ENCODE measurements at places on chromosomes 4 and X. TPM values are rescaled to one million over a fixed set of nuclear protein-coding genes. Genes with fewer than 3 reads are reported as not detected.
A peak's percentile ranks its signal among the peaks of the same experiment; 100 is the strongest.

- H3K27me3 ChIP-seq: peaks cover 37% of the 10 kb centered on the region
- H3K27ac ChIP-seq: no peak overlapping the region
- H3K4me1 ChIP-seq: peaks cover 2% of the 10 kb centered on the region
- H3K36me3 ChIP-seq: no peaks in the 10 kb centered on the region
- no peak for DNase-seq
- no peak overlapping the region for H3K4me3 ChIP-seq
Measured at GRCh38 chr4:7382634-7383014, 52.1 kb downstream of the PSAPL1 start.

- H3K4me3 ChIP-seq: no peak overlapping the region
- peaks cover 11% of the 10 kb centered on the region for H3K4me1 ChIP-seq
- no peak for DNase-seq
- peaks cover 5% of the 10 kb centered on the region for H3K36me3 ChIP-seq
- H3K27me3 ChIP-seq: no peaks in the 10 kb centered on the region
Measured at GRCh38 chrX:107107459-107107858, 11.2 kb downstream of the RBM41 start.

GRCh38 chr4:88147799-88148217 lies 10.6 kb downstream of the ABCG2 start:
- no peak overlapping the region for H3K4me3 ChIP-seq
- no peak overlapping the region for H3K27ac ChIP-seq
- H3K4me1 ChIP-seq: no peaks in the 10 kb centered on the region
- no peaks in the 10 kb centered on the region for H3K27me3 ChIP-seq
- no peak for DNase-seq

DNA sequence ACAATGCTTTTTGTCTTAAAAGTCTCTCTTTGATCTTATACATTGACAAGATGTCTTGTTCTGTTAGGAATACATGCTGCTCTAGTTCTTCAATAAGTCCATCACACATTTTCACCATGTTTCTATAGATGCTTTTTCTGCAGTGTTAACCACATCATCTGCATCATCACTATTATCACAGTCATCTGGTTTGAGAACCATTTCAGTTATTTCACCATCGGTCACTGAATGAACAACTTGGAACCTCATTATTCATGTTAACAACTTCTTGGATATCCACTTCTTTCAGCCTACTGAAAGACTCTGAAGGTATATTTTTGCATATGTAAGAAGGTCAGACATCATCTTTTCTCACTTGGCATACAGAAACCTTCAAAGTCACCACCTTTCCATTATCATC lies 975.2 kb downstream of the STIM2 start:
- no peak overlapping the region for H3K27ac ChIP-seq
- H3K27me3 ChIP-seq: no peaks in the 10 kb centered on the region
- no peak for DNase-seq

DNA sequence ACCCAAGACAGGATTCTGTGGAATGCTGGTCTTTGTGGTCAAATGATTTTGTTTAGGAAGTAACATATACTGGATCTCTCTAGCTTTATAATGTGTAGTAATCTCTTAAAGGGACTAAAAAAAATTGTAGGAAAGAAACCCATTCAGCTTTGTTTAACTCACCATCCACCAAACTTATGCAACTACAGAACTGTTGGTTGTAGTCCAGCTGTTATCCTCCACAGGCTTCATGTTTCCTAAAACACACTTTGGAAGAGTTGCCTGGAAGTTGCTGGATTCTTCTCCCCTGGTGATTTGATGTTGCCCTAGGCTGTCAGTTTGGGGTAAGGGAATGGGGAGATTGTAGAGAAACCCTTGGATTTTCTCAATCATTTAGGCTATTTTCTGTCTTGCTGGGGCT lies 89.3 kb downstream of the RLIM start:
- no peak for DNase-seq
- H3K27me3 ChIP-seq: no peaks in the 10 kb centered on the region
- no peaks in the 10 kb centered on the region for H3K4me1 ChIP-seq
- H3K27ac ChIP-seq: no peak overlapping the region

DNA sequence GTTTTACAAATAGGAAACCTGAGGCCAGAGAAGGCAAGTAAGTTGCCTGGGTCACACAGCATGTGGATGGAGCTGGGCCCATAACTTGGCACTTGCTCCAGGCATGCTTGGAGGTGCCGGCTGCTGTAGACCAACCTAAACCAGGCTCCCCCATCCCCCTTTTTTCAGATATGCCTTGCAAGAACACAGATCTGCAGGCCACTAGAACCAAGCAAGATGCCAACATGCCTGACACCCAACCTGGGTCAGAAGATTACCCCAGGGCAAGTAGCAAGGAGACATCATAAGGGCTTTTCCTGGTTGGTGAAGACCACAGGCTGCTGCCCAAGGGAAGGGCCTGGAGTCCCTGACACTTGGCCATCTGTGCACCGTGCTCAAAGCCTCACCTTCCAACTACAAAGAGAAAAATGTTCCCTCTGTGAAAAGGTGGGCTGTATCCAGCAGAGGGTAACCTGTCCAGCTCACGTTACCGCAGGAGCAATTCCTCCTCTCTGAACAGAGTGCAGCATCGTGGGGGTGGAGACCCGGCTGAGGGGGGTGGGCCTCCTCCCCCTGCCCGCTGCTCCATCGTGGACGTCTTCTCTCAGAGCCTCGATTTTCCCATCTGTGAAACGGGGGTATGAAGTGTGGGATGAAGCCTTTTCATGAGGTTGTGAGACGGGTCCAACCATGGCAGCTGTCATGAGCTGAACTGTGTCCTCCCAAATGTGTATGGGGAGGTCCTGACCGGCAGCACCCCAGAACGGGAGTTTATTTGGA lies 23.0 kb downstream of the HMX1 start:
- H3K36me3 ChIP-seq: no peaks in the 10 kb centered on the region
- H3K4me3 ChIP-seq: no peak overlapping the region
- H3K27ac ChIP-seq: no peak overlapping the region
- no peak for DNase-seq
- H3K27me3 ChIP-seq: no peaks in the 10 kb centered on the region

GRCh38 chrX:136584545-136584944 lies 52.5 kb downstream of the VGLL1 start:
- peaks cover 32% of the 10 kb centered on the region for H3K4me1 ChIP-seq
- peak overlapping the region; percentile 47 for H3K4me3 ChIP-seq
- no peaks in the 10 kb centered on the region for H3K27me3 ChIP-seq
- DNase-seq: no peak

DNA sequence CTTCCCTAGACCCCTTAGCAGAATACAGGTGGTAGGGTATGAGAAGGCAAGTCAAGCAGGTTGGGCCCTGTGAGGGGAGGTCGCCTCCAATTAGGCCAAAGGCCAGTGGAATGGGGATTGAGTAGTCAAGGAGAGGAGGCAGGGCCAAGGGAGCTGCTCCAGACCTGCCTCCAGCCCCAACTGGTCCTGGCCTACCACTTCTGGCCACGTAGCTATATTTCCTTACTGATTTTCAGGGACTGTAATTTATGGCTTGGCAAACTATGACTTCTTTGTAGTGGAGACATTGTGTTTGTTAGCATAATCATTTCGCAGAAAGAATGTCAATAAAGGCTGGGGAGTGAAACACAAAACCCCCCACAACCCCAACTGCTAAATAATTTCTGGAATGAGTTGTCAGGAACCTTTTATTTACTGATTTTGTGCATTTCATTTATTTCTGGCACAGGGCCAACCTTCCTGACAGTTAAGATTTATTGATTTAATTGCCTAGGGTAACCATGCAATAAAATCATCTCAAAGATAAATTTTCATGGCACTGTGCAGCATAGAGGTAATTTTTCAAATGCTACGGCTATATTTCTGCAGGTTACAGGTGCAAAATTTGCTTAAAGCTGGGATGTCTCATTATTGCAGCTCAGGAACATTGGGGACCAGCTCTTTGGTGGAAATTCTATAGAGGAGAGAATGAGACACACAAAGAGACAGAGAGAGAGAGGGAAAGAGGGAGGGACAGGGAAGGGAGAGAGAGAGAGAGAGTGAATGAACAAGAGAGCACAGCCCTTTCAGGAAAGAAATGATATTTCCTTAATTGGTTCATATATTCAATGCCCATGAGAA lies 494.9 kb downstream of the IDS start:
- H3K36me3 ChIP-seq: no peaks in the 10 kb centered on the region
- H3K4me1 ChIP-seq: no peaks in the 10 kb centered on the region
- H3K27me3 ChIP-seq: peaks cover 2% of the 10 kb centered on the region

GRCh38 chr4:17812125-17812524 lies 1.3 kb downstream of the NCAPG start:
- H3K4me1 ChIP-seq: peaks cover 43% of the 10 kb centered on the region
- peak overlapping the region; percentile 11 for H3K27ac ChIP-seq
- peak overlapping the region; percentile 100 for H3K4me3 ChIP-seq
- H3K36me3 ChIP-seq: peaks cover 3% of the 10 kb centered on the region
- no peak for DNase-seq

GRCh38 chr4:78667764-78668163 lies 108.4 kb upstream of the BMP2K start:
- DNase-seq: no peak
- no peak overlapping the region for H3K27ac ChIP-seq
- peaks cover 13% of the 10 kb centered on the region for H3K27me3 ChIP-seq
- H3K4me1 ChIP-seq: peaks cover 5% of the 10 kb centered on the region

DNA sequence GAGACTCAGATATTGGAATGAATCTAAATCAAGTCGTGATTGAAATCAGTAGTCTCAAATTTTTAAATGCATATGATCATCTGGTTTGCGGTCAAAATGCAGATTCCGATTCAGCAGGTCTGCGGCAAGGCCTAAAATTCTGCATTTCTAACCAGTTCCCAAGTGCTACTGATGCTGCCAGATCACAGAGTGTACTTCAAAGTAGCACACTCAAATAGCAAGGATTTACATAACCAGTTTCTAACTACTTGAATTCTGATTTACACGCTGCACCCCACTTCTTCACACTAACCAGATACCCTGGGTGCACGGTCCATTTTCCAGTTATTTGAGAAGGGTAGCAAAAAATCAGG lies 752 bp downstream of the MBTPS2 start:
- peaks cover 4% of the 10 kb centered on the region for H3K4me1 ChIP-seq
- no peak for DNase-seq
- no peaks in the 10 kb centered on the region for H3K36me3 ChIP-seq

DNA sequence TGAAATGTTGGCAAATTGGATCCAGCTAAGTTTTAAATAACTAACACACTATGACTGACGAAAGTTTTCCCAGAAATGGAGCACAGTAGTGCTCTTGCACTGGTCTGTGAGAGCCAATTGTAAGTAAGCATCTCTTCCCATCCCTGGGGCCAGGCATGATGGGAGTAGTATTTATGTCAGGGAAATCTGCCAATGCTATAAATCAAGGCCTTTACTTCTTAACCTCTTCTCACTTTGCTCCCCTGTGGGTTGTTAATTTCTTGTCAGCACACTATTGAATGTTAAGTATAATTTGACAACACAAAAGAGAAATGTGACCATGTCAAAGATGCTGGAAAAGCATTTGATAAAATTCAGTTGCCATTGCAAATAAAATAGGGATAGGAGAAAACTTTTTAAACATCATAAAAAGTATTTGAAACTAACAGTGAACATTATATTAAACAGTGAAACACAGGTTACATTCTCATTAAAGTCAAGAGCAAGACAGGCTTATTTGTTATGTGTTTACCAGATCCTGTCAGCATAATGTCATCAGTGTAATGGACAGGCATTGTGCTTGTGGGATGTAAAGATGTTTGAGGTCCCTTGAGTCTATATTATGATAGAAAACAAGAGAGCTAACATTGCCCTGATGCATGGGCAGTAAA lies 5.0 kb downstream of the F8A1 start:
- no peak overlapping the region for H3K27ac ChIP-seq
- no peaks in the 10 kb centered on the region for H3K27me3 ChIP-seq
- H3K4me1 ChIP-seq: peaks cover 9% of the 10 kb centered on the region

- H3K4me3 ChIP-seq: no peak overlapping the region
- H3K27ac ChIP-seq: no peak overlapping the region
- no peaks in the 10 kb centered on the region for H3K4me1 ChIP-seq
- no peak for DNase-seq
- peaks cover 5% of the 10 kb centered on the region for H3K27me3 ChIP-seq
Measured at GRCh38 chrX:12210196-12210815, 72.0 kb downstream of the FRMPD4 start.

DNA sequence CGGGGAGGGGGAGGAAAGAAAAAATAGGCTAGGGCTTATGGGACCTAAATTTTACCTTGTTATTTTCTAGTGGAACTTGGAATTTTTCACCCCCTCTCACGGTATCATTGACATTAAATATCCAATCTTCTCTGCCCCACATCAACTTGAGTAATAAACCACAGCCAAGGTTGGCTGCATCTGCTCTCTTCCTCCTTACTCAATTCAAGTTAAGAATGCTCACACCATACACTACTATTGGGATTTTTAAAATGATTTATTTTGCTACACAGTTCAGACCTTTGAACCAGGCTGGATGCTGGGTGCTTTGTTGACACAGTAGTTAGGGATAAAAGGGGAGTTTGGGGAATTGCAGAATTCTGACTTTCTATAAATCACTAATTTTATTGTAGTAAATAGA lies 78.2 kb upstream of the DHX15 start:
- DNase-seq: no peak
- H3K36me3 ChIP-seq: no peaks in the 10 kb centered on the region
- H3K4me1 ChIP-seq: no peaks in the 10 kb centered on the region
- no peak overlapping the region for H3K4me3 ChIP-seq
- H3K27me3 ChIP-seq: peaks cover 39% of the 10 kb centered on the region

DNA sequence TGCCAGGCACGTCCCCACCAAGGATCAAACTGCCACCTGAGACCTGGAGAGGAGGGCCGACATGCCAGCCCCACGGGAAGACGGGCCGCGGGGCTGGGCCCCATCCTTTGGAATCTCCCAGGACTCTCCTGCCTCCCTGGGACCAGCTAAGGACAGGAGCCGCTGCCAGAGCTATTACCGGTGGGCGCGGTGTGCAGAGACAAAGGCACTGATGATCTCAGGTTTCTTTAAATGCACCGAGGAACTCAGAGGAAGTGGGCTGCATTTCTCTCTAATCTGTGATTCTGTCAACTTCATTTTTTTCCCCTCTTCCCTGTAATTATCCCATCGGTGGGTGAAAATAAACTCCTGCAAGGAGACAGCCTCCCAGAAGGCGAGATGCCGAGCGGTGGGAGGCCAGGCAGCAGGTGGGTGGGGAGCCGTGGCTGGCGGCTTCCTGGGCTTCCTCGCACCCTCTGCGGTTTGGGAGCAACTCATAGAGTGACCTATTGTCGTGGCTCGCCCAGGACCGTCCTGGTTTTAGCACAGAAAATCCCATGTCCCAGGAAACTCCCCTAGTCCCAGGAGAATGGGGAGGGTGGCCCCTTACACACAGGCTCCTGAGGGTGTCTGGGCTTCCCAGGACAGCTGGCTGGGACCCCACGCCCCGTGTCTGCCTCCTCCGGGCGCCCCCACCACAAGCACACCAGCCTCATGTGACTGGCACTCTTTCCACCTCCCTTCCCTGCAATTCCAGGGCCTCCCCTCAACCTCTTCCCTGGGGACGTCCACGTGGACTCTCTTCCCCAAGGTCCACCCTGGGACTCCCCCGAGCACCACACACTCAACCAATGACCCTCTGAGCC lies 62.3 kb upstream of the ADRA2C start:
- no peak overlapping the region for H3K27ac ChIP-seq
- peaks cover 2% of the 10 kb centered on the region for H3K36me3 ChIP-seq
- peaks cover 46% of the 10 kb centered on the region for H3K27me3 ChIP-seq
- H3K4me3 ChIP-seq: no peak overlapping the region
- DNase-seq: no peak

Gene POU4F2
- total RNA-seq: not detected

Gene HERC3
- total RNA-seq: 63.8 TPM

Gene PRR32
- not detected for total RNA-seq

Gene PLS3
- total RNA-seq: not detected

Gene CYBB
- total RNA-seq: 15.5 TPM

Gene GC
- total RNA-seq: not detected
